Progenitor cell of endocrine pancreas (in vitro differentiated cells): ENCODE measurements at places on chromosomes 16 and 17.
A peak's percentile ranks its signal among the peaks of the same experiment; 100 is the strongest.

- H3K4me3 ChIP-seq: peak overlapping the region; percentile 44
- H3K27me3 ChIP-seq: peaks cover 43% of the 10 kb centered on the region
- no peak overlapping the region for H3K27ac ChIP-seq
- peaks cover 3% of the 10 kb centered on the region for H3K4me1 ChIP-seq
Measured at GRCh38 chr16:30996324-30996984, 11.4 kb downstream of the HSD3B7 start.

DNA sequence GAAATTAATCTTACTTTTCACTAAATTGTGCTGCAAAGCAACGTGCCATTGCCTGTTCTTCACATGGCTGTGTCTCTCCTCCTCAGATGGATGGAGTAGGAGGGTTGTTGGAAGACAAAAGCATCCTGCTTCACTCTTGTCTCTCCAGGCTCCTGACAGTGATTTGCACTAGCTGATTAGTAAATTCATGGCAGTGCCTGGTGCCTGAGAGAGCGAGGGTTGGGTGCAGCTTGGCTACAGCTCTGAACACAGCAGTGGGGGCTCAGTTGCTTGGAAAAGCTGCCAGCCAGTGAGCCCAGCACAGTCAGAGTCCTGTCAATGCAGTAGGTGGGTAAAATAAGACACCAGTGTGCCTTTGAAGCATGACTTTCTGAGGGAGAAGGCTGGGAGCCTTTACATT, 37.4 kb downstream of the CDH13 start:
- no peak overlapping the region for H3K27ac ChIP-seq
- no peak for DNase-seq
- no peaks in the 10 kb centered on the region for H3K4me1 ChIP-seq
- no peaks in the 10 kb centered on the region for H3K27me3 ChIP-seq
- no peak overlapping the region for H3K4me3 ChIP-seq
- no peaks in the 10 kb centered on the region for H3K36me3 ChIP-seq

- H3K36me3 ChIP-seq: no peaks in the 10 kb centered on the region
- no peak overlapping the region for H3K27ac ChIP-seq
- no peak for DNase-seq
Measured at GRCh38 chr16:65278874-65279273, 157.0 kb upstream of the CDH11 start.

DNA sequence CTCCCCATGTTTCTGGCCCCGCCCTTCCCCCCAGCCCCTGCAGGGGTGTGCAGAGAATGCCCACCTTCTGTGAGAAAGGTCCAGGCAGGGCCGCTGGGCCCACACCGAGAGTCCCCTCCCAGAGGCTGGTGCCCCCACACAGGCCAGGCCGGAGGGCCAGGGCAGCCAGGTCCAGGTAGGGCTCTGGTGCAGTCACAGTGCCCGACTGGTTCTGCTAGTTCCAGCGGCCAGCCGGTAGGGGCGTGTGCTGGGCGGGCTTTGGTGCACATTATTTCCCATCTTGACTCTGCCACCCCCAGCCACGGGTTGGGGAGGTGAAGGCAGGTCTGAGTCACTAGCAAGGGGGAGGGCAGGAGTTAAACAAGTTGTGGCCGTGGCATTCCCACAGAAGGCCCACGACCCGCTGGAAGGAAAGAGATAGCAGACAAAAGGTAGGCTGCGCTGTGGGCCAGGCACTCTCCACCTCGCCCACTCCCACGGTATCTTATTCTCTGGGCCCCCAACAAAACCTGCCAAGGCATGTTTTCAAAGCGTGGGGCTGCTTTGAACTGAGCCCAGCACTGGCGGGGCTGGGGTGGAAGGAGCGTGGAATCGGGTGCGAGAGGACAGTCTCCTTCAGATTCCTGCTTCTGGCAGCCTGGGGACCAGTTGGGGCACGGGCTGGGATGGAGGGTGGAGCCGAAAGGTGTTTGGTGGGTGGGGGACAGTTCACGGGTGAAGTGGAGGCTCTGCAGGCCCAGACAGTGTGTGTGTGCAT, 1.9 kb downstream of the EPN3 start:
- H3K4me3 ChIP-seq: peak overlapping the region; percentile 75
- H3K27ac ChIP-seq: peak overlapping the region; percentile 89
- DNase-seq: no peak
- peaks cover 15% of the 10 kb centered on the region for H3K27me3 ChIP-seq

GRCh38 chr17:40509626-40510327, 8.4 kb upstream of the TNS4 start:
- H3K27ac ChIP-seq: no peak overlapping the region
- no peaks in the 10 kb centered on the region for H3K4me1 ChIP-seq
- no peak overlapping the region for H3K4me3 ChIP-seq

DNA sequence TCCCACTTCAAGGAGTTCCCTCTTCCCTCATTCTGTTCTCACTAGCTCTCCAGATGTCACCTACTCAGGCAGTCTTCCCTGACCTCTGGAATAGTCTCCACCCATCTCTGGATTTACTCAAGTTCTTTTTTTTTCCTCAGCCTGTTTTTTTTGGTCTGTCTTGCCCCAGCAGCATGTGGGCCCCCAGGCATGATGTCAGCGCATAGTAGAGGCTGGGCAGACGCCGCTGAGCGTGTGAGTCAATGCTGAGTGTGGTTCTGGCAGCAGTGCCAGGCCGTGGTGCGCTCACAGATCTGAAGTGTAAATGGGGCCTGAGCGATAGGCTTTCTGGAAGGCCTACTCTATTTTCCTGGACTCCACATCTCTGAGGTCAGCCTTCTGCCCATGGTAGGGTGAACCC, 2.7 kb upstream of the KCNJ18 start:
- no peak for DNase-seq
- no peak overlapping the region for H3K27ac ChIP-seq
- H3K4me3 ChIP-seq: no peak overlapping the region
- H3K27me3 ChIP-seq: no peaks in the 10 kb centered on the region
- H3K4me1 ChIP-seq: no peaks in the 10 kb centered on the region

DNA sequence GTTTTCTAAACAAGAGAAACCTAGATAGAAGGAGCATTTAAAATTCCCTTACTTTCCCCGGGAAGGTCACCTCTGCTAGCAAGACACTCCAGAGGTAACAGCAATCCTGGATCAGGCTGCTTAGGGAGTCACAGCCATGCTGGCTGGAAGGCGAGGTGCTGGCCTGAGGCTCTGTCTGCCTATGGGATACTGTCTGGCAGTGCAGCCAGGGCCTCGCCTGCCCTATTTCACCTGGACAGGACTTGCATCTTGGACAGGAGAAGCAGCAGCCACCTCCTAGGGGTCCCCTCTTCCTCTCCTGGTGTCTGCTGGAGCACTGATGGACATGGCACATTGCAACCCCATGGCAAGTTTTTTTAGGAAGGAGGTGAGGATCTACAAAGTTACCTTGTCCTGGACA, 15.1 kb downstream of the FA2H start:
- no peak overlapping the region for H3K27ac ChIP-seq
- DNase-seq: no peak
- no peaks in the 10 kb centered on the region for H3K27me3 ChIP-seq
- no peak overlapping the region for H3K4me3 ChIP-seq
- H3K4me1 ChIP-seq: no peaks in the 10 kb centered on the region
- H3K36me3 ChIP-seq: no peaks in the 10 kb centered on the region

DNA sequence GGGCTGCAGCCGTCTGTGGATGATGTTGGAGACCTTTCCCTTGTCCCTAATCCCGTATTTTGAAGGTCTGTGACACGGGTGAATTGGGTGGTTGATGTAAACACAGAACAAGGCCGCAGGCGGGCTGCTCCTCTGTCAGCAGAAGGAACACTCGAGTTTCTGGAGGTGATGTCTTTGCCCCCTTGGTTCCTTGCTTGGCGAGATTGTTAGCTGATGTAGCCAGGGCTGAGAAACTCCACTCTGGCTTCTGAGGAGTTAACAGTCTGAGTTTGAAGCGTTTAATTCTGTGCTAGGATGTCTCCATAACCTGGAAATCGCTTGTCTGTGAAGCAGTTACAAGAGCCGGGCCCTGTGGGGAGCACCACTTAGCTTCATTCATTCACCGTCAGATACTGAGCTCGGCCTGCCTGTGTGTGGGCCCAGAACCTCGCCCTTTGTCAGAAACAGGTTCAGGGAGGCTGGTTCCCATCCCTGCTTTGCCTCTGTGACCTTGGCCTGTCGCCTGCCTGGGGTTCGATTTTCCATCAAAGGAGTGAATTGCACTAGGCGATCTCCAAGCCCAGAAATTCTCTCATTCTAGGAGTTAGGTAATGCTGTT, 1.3 kb downstream of the MAPK8IP3 start:
- no peak for DNase-seq
- H3K4me3 ChIP-seq: peak overlapping the region; percentile 84
- no peaks in the 10 kb centered on the region for H3K27me3 ChIP-seq
- peak overlapping the region; percentile 87 for H3K27ac ChIP-seq
- peaks cover 3% of the 10 kb centered on the region for H3K36me3 ChIP-seq

DNA sequence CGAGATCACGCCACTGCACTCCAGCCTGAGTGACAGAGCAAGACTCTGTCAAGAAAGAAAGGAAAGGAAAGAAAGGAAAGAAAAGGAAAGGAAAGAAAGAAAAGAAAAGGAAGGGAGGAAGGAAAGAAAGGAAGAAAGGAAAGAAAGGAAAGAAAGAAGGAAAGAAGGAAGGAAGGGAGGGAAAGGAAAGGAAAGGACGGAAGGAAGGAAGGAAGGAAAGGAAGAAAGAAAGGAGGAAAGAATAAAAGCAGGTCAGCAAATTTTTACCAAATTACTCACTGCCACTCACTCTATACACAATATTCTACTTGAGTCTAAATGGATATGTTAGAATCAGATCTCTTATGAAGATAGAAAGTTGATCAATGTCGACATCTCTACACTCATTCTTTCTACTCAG, 49.8 kb downstream of the RND2 start:
- no peak for DNase-seq
- peaks cover 3% of the 10 kb centered on the region for H3K36me3 ChIP-seq
- no peak overlapping the region for H3K4me3 ChIP-seq
- H3K4me1 ChIP-seq: no peaks in the 10 kb centered on the region

DNA sequence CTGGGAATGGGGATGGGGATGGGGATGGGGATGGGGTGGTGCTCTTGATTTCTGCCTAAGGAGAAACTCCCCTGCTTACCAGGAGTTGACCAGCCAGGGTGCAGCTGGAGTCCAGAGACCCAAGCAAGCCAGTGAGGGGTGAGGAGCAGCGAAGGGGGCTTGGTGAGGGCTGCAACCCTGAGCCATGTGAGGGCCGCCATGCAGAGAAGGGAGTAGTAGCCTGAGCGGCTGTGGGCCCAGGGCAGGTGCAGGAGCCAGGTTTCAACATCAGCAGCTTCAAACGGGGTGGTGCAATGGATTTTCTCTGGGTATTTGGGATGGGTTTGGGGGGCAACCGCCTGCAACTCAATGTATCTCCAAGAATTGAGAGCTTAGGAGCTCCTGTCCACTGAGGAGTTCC, 35.2 kb downstream of the COX4I1 start:
- H3K27ac ChIP-seq: no peak overlapping the region
- H3K4me1 ChIP-seq: no peaks in the 10 kb centered on the region
- peaks cover 1% of the 10 kb centered on the region for H3K36me3 ChIP-seq

- H3K27me3 ChIP-seq: no peaks in the 10 kb centered on the region
- H3K4me1 ChIP-seq: no peaks in the 10 kb centered on the region
- H3K36me3 ChIP-seq: peaks cover 16% of the 10 kb centered on the region
- peak overlapping the region; percentile 52 for H3K27ac ChIP-seq
Measured at GRCh38 chr17:42584880-42585279, 7.4 kb upstream of the PSMC3IP start.

DNA sequence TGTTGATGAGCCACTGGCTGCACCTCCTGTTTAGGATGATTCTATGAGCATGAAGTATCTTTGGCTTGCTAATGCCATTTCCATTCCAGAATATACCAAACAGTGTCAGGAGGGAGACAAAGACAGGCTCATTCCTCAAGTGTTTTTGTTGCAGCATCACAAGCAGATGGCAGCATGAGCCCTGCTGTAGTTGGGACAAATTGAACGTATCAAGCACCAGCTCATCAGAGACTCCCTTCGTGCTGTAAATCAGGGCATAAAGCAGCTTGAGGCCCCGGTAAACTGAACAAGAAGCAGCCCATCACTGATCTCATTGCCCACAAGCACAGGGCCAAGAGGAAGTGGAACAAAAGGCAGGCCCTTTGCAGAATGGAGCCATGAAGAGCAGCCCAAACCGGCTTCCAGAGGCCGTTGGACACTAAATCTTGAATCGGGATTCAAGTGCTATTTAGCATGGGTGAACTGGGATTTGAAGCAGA, 45.9 kb upstream of the HS3ST3A1 start:
- H3K4me1 ChIP-seq: peaks cover 2% of the 10 kb centered on the region
- H3K27ac ChIP-seq: no peak overlapping the region
- DNase-seq: no peak
- H3K4me3 ChIP-seq: no peak overlapping the region

- H3K27ac ChIP-seq: no peak overlapping the region
- no peaks in the 10 kb centered on the region for H3K36me3 ChIP-seq
- H3K4me1 ChIP-seq: no peaks in the 10 kb centered on the region
- no peaks in the 10 kb centered on the region for H3K27me3 ChIP-seq
Measured at GRCh38 chr17:81431545-81432482, 36.6 kb downstream of the BAHCC1 start.

- H3K4me1 ChIP-seq: no peaks in the 10 kb centered on the region
- no peak overlapping the region for H3K4me3 ChIP-seq
- DNase-seq: no peak
- no peaks in the 10 kb centered on the region for H3K36me3 ChIP-seq
- H3K27me3 ChIP-seq: peaks cover 17% of the 10 kb centered on the region
- no peak overlapping the region for H3K27ac ChIP-seq
Measured at GRCh38 chr16:22109258-22109898, 17.0 kb downstream of the VWA3A start.

DNA sequence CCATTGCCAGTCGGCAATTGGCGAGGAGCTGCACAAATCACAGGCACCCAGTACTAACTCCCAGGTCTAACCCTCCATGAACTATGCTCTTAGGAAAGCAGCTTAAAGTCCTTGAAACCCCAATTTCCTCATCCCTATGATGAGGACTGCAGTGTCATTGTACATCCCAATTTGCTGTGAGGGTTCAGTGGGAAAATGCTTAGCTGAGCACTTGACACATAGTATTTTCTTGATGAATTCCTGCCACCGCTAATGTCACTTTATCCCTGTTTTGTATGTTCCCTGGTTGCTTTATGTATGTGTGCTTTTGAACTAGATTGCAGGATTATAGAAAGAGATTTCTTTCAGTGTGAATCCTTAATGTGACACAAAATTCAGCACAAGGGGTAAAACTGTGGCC, 161.5 kb upstream of the RBFOX1 start:
- no peaks in the 10 kb centered on the region for H3K4me1 ChIP-seq
- peaks cover 4% of the 10 kb centered on the region for H3K27me3 ChIP-seq
- no peak for DNase-seq
- H3K36me3 ChIP-seq: no peaks in the 10 kb centered on the region
- no peak overlapping the region for H3K27ac ChIP-seq

- no peaks in the 10 kb centered on the region for H3K36me3 ChIP-seq
- H3K4me3 ChIP-seq: peak overlapping the region; percentile 77
- peaks cover 5% of the 10 kb centered on the region for H3K27me3 ChIP-seq
- H3K4me1 ChIP-seq: peaks cover 16% of the 10 kb centered on the region
Measured at GRCh38 chr16:88455610-88456355, 2.7 kb downstream of the ZFPM1 start.

DNA sequence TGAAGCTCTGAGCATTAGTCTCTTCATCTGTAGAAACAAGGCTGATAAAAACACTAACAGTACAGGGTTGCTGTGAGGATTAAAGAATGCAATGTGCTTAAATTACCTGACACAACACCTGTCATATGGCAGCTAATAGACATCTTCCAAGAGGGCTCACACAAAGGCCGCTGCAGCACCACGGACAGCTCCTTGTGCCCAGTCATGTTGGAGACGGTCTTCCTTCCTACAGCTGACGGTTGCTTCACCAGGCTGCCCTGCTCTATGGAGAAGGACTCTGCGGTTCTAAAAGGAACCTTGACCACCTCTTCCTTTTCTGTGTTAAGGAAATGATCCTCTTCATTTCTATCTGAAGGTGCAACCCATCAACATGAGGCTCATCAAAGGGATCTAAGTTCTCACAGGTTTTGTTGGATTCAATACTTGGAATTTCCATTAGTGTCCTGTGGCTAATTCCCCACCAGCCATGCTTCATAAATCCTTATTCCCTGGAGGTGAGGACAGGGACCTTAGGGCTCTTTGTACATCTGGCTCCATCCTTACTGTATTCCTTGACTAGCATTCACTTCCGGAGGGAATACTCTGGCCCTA, 138.9 kb upstream of the CES5A start:
- no peaks in the 10 kb centered on the region for H3K36me3 ChIP-seq
- H3K4me3 ChIP-seq: no peak overlapping the region
- peaks cover 45% of the 10 kb centered on the region for H3K27me3 ChIP-seq
